ENCODE measurements at places on chromosomes 12 and 14. TPM values are rescaled to one million over a fixed set of nuclear protein-coding genes. Genes with fewer than 3 reads are reported as not detected.

DNA sequence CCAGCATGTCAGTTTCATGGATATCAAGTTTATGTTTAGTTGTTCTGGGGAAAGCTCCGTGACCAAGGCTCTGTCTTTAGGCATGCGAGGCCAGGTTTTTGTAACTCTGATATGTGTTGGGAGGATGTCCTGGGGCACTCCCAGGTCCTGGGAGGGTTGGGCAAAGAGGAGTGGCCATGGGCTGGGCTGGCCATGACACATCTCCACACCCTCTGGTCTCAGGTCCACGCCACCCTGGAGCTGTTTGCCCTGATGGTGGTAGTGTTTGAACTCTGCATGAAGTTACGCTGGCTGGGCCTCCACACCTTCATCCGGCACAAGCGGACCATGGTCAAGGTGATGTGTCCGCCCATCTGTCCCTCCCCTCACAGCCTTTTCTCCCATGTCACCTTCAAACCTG is 46.4 kb downstream of the TPCN1 start:
- H3K4me1 ChIP-seq: peaks cover 12% of the 10 kb centered on the region
- H3K4me3 ChIP-seq: no peak overlapping the region

DNA sequence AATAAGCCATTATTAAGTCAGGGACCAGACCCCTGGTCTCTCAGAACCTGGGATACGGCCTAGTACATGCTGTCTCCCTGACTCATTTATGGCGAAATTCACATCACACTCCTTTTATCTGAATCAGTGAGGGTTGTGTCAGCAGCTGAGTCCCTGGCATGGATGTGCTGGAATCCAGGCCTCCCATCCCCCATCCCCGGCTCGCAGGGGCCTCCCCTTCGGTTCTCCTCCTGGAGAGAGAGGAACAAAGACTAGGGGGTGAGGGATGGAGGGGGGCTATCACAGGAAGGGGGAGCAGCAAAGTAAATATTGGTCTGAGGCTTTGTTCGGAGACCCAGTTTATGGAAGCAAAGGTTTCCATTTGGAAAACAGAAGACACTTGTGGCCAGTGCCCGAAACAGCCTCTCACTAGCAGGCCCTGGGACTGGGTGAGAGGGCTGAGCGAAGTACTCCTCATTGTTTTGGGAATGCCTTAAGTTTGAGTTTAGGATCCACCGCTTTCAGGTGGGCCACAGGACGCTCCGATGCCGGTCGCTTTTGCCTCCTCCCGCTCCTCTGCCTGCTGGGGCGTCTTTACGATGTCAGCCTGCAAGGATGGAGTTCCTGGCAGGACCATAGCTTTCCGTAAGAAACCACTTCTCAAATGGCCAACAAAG is 145.0 kb downstream of the PRKCH start:
- no peaks in the 10 kb centered on the region for H3K27me3 ChIP-seq
- peak overlapping the region; percentile 41 for H3K27ac ChIP-seq
- peaks cover 9% of the 10 kb centered on the region for H3K36me3 ChIP-seq
- peaks cover 50% of the 10 kb centered on the region for H3K4me1 ChIP-seq
- DNase-seq: no peak

DNA sequence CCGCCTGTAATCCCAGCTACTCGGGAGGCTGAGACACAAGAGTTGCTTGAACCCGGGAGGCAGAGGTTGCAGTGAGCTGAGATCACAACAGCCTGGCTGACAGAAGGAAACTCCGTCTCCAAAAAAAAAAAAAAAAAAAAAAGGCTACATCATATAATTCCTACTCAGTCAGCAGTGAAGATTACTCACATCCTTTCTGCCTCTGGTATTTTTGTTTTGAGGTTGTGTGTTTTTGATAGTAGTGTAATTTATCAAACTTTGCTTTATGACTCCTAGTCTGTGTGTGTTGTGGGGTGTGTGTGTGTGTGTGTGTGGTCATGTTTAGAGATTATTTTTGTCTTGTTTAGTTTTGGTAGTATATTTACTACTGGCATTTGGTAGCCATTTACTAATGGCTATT is 29.8 kb upstream of the DLGAP5 start:
- no peaks in the 10 kb centered on the region for H3K27me3 ChIP-seq
- no peak overlapping the region for H3K27ac ChIP-seq
- H3K4me1 ChIP-seq: peaks cover 8% of the 10 kb centered on the region
- no peak for DNase-seq

DNA sequence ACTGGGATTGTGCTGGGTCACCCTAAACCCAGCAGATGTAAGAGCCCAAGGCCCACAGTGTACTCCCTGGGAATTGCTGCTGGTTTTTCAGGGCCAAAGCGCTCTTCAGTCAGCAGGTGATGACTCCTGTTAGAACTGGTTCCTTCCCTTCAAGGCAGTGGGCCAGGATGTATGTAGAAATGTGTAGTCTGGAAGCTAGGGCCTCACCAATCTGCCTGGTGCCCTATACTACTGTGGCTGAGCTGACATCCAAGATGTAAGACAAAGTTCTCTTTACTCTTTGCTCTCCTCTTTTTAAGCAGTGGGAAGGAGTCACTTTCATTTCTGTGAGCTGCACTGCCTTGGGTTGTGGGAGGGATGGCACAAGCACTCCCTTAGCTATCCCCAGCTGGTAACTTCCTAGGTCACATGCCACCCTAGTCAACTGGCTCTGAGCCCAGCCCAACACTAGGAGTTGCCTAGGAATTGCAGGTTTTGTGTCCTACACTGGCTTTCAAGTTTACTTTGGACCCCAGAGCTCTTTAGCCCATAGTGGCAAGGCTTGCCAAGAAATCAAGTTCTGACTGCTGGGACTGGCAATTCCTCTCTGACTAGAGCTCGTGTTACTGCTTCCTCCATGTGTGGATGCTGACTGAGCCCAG is 249.2 kb downstream of the C12orf50 start:
- peaks cover 2% of the 10 kb centered on the region for H3K36me3 ChIP-seq
- H3K27ac ChIP-seq: no peak overlapping the region
- no peaks in the 10 kb centered on the region for H3K27me3 ChIP-seq
- no peak overlapping the region for H3K4me3 ChIP-seq
- H3K4me1 ChIP-seq: peaks cover 25% of the 10 kb centered on the region

DNA sequence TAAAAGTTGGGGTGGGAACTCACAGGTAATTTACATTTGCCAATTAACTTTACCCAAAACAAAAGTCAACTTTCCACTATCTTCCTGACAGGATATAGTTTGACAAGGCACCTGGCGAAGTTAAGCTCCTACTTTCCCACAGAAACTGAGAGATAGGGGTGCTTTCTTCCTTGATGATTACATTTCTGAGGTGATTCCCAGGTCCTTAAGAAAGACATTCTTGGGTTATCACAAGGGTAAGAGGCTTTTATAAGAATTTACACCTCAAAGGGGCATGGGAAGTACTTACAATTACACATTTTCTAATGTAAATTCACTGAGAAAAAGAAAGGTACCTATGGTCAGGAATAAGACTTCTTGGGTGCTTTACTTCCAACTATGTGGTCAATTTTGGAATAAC is 660.9 kb upstream of the MGAT4C start:
- no peak for DNase-seq
- H3K36me3 ChIP-seq: no peaks in the 10 kb centered on the region
- no peak overlapping the region for H3K27ac ChIP-seq
- H3K4me3 ChIP-seq: no peak overlapping the region

DNA sequence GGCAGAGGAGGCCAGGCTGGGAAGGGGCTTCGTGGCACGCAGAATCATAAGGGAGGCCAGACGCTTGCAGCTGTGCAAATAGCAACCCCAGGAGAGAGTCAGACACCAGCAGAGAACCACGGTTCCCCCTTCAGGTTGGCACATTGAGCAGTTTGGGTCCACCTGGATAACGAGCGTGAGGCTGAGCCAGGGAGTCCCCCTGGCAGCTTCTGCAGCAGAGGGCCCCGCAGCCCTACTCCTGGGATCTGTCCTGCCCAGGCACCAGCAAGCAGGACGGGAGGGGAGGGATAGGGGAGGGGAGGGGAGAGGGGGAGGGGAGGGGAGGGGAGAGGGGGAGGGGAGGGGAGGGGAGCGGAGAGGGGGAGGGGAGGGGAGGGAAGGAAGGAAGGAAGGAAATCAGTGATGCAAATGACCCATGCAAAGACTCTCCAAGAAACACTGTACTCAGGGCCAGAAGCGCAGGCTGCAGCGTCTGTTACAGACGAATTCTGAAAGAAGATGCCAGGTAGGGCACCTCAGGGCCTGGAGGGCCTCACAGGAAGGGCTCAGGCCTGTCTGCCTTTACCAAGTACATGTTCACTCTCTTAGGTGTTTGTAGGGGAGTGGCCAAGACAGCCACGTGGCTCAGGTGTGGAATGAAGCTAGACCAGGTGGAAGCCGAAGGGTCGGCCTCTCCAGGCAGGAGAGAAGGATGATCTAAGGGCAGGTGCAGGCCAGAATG is 32.3 kb upstream of the MMP17 start:
- H3K36me3 ChIP-seq: peaks cover 50% of the 10 kb centered on the region
- no peak for DNase-seq
- H3K27me3 ChIP-seq: no peaks in the 10 kb centered on the region
- peak overlapping the region; percentile 81 for H3K27ac ChIP-seq
- H3K4me3 ChIP-seq: no peak overlapping the region

DNA sequence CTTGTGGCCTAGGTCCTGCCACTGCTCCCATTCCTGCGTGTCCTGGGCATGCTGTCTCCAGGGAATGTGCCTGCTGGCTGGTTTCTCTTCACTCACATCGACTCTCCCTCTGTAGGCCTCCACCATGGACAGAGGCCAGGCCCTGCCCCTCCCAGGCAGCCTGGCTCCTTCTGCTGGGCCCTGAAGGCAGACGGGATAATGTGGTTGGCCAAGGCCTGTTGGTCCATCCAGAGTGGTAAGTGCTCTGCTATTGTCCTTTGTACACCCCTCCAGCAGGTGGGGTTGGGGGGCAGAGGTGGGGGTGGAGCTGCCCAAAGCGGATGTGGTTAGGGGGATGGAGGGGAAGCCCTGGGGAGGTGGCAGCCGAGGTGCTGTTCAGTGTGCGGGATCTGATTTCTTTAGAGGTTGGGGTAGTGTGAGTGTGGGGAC is 9.5 kb upstream of the NR4A1 start:
- peaks cover 6% of the 10 kb centered on the region for H3K4me1 ChIP-seq
- no peak overlapping the region for H3K27ac ChIP-seq
- DNase-seq: no peak
- no peak overlapping the region for H3K4me3 ChIP-seq
- H3K27me3 ChIP-seq: peaks cover 6% of the 10 kb centered on the region

GRCh38 chr12:57309420-57309819 is 58.4 kb upstream of the STAC3 start:
- peaks cover 23% of the 10 kb centered on the region for H3K36me3 ChIP-seq
- H3K27ac ChIP-seq: no peak overlapping the region
- DNase-seq: no peak
- no peaks in the 10 kb centered on the region for H3K4me1 ChIP-seq
- H3K27me3 ChIP-seq: no peaks in the 10 kb centered on the region
- no peak overlapping the region for H3K4me3 ChIP-seq

DNA sequence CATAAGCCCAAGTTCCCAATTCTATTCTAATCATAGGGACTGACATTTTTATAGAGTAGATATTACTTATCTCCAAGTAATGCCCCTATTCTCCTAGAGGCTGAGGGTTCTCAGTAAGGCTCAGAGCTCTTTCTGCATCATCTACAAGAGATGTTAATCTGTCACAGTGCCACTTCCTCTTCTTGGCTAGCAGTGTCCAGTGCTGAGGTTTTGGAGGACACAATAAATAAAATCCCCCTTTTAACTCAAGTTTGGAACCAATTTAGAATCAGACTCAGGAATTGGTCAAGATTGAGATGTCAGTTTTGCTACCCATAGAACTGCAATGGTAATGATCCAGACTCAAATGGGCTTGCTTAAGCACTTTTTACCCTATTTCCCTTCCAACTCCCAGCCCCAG is 154.1 kb upstream of the ARID2 start:
- DNase-seq: no peak
- no peak overlapping the region for H3K4me3 ChIP-seq
- no peaks in the 10 kb centered on the region for H3K36me3 ChIP-seq
- H3K4me1 ChIP-seq: no peaks in the 10 kb centered on the region

GRCh38 chr14:37278636-37279538 is 81.2 kb downstream of the MIPOL1 start:
- no peak overlapping the region for H3K4me3 ChIP-seq
- peaks cover 15% of the 10 kb centered on the region for H3K36me3 ChIP-seq
- no peaks in the 10 kb centered on the region for H3K4me1 ChIP-seq
- DNase-seq: no peak
- H3K27ac ChIP-seq: no peak overlapping the region

DNA sequence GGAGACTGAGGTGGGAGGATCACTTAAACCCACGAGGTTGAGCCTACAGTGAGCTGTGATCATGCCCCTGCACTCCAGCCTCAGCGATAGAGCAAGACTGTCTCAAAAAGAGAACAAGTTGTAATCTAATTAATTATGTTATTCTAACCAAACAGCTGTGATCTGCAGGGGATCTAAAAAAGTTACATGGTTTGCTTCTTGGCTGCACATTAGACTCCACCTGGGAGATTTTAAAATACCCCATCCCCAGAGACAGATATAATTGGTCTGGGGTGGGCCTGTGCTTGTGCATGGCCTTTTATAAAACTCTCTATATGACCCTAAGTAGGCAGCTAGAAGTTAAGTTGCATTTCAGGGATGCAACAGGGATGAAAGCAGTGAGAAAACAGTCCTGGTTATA is 76.7 kb downstream of the SCAF11 start:
- H3K27me3 ChIP-seq: no peaks in the 10 kb centered on the region
- H3K27ac ChIP-seq: no peak overlapping the region
- no peak for DNase-seq
- no peak overlapping the region for H3K4me3 ChIP-seq

GRCh38 chr14:91749868-91750267 is 18.0 kb upstream of the CATSPERB start:
- no peak for DNase-seq
- H3K4me3 ChIP-seq: no peak overlapping the region
- H3K27me3 ChIP-seq: peaks cover 6% of the 10 kb centered on the region
- H3K4me1 ChIP-seq: peaks cover 6% of the 10 kb centered on the region

DNA sequence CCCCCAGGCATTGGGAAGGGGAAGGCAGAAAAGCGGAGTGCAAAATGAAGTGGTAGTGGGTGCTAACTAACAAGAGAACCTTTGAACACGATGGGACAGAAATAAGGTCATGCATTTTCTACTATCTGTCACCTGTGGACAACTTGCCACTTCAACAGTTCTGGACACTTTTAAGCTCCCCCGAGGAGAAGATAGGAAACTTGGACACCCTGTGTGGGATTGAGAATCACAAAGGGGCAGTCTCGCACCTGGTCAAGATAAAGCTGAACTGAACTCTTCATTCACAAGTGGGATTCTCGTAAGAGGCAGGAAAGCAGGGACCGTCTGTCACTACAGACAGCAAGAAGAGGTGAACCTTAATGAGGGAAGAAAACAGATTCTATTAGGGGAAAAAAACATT is 51.6 kb downstream of the EIF2S3B start:
- DNase-seq: no peak
- no peaks in the 10 kb centered on the region for H3K27me3 ChIP-seq
- H3K36me3 ChIP-seq: no peaks in the 10 kb centered on the region

GRCh38 chr14:50047274-50047676 is 69.1 kb downstream of the VCPKMT start:
- no peak overlapping the region for H3K27ac ChIP-seq
- no peak for DNase-seq
- H3K36me3 ChIP-seq: no peaks in the 10 kb centered on the region
- no peak overlapping the region for H3K4me3 ChIP-seq

GRCh38 chr12:72054511-72054910 is 115.9 kb downstream of the TPH2 start:
- DNase-seq: no peak
- peaks cover 21% of the 10 kb centered on the region for H3K4me1 ChIP-seq
- H3K4me3 ChIP-seq: no peak overlapping the region

GRCh38 chr14:55819610-55820304 is 239.8 kb downstream of the KTN1 start:
- H3K36me3 ChIP-seq: no peaks in the 10 kb centered on the region
- H3K4me3 ChIP-seq: no peak overlapping the region
- DNase-seq: no peak
- H3K27ac ChIP-seq: no peak overlapping the region

The RITA1 gene
- 15.4 TPM for total RNA-seq

The KRT83 gene
- not detected for total RNA-seq

The SLC6A15 gene
- total RNA-seq: 9.6 TPM

The ESRRB gene
- 0.16 TPM for total RNA-seq

The LMNTD1 gene
- not detected for total RNA-seq

All from mesothelial cell of epicardium (in vitro differentiated cells).